AG10803 (cell line): ENCODE measurements at places on chromosomes 12 and 14.

DNA sequence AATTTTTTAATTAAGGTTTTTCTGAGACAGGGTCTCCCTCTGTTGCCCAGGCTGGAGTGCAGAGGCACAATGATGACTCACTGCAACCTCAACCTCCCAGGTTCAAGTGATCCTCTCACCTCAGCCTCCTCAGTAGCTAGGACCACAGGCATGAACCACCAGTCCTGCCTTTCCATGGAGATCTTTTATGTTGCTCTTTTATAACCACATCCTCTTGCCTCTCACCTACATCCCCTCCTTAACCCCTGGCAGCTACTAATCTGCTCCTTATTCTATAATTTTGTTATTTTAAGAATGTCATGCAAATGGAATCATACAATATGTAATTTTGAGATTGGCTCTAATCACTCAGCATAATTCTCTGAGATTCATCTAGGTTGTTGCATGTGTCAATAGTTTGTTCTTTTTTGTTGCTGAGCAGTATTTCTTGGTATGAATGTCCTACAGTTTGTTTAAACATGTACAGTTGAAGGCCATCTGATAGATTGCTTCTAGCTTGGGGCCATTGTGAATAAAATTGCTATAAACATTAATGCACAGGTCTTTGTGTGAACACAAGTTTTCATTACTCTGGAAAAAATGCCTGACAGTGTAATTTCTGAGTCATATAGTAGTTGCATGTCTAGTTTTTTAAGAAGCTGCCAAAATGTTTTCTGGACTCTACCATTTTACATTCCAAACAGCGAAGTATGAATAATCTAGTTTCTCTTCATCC is 249.2 kb upstream of the AMIGO2 start:
- DNase-seq = peak; percentile 75

- no peak for DNase-seq
Measured at GRCh38 chr12:132257955-132258490, 71.4 kb downstream of the GALNT9 start.

GRCh38 chr12:51205350-51205749 is 12.5 kb downstream of the POU6F1 start:
- DNase-seq = no peak

- no peak for DNase-seq
Measured at GRCh38 chr14:25843481-25844470, 754.1 kb downstream of the NOVA1 start.

GRCh38 chr14:85416771-85417170 is 113.2 kb upstream of the FLRT2 start:
- peak; percentile 80 for DNase-seq

DNA sequence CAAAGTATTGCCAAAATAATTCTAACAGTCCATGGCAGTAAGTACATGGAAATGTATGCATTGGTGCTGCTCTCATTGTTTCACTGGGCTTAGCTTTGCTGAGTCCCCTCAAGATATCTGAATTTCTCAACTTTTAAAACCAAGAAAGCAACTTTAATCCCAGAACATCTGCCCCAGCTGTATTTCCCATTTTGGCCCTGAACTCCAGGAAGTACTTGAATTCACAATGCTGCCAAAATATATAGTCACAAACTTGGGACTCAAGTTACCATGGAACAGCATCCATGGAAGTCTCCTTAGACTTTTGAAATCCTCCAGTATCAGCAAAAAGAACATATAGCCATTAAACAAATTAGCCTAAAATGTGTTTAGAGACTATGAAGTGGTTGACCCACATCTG is 78.5 kb upstream of the FLRT2 start:
- no peak for DNase-seq

DNA sequence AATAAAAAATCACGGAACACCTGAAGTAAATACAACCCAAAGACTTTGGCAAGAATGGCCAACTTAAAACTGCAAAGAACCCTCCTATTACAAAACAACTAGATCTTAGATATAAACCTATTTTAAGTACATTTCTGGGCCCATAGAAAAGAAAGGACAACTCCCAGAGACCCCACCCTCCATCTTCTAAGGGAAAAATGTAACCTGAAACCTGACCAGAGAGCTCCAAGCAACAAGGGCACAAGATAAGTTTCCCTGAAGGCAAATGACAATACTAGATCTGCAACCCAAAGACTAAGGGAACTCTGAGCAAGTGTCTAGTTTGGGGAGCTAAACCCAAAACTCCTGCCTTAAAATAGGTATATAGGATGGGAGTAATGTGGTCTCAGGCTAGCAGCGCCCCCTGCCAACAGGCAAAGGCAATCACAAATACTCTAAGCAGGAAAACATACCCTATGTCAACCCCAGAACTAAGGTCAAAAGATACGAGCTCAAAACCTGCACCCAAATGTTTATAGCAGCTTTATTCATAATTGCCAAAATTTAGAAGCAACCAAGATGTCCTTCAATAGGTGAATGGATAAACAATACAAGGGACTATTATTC is 218.9 kb downstream of the ITPR2 start:
- DNase-seq = peak; percentile 37

- DNase-seq = no peak
Measured at GRCh38 chr12:52229836-52230343, 3.2 kb upstream of the KRT7 start.

GRCh38 chr12:52813885-52814709 is at the start of gene KRT4:
TSS of gene KRT4 (minus strand) at chr12:52814116. CDS start at chr12:52814058, 58 bp downstream.
- DNase-seq = peak; percentile 84

GRCh38 chr14:33477797-33478196 is 473.1 kb downstream of the EGLN3 start:
- no peak for DNase-seq

DNA sequence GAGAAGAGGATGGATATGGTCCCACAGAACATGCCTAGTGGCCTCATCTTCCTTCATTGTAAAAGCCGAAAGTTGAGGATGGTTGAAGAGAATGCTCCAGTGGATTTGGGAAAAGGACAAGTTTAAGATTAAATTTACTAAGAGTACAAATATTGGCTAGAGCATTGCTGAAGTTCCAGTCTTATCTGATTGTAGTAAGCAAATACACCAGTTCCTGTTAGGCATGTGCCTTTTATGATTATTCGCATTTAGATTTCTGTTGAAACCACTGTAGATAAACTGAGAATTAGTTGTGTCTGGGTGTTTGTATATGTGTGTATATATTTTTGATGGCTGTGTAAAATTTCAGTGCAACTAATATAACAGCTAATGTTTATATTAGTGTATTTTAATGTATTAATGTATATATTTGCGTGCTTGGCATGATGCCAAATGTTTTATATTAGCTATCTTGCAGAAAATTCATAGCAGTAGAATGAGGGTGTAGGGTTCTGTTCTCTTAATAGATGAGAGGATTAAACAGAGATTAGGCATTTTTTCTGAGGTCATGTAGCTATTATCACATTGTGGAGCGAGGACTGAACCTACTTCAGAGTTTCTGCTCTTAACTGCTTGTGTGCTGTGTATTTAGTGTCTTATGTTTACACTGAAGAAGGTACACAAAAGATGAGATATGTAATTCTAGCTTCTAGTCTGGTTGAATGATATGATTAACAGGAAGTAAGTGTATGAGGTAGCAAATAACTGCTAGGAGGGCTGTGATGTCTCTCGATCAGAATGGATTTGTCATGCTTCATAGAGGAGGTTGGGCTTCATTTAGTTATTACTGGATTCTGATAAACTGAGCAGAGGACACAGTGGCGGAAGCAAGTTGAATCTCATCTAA is 21.1 kb downstream of the FKBP3 start:
- no peak for DNase-seq

GRCh38 chr14:69008421-69008884 is 29.4 kb upstream of the ACTN1 start:
- peak; percentile 23 for DNase-seq

- no peak for DNase-seq
Measured at GRCh38 chr12:125871811-125872594, 806.8 kb downstream of the AACS start.

- DNase-seq = no peak
Measured at GRCh38 chr12:76891609-76892008, 12.8 kb upstream of the CSRP2 start.

DNA sequence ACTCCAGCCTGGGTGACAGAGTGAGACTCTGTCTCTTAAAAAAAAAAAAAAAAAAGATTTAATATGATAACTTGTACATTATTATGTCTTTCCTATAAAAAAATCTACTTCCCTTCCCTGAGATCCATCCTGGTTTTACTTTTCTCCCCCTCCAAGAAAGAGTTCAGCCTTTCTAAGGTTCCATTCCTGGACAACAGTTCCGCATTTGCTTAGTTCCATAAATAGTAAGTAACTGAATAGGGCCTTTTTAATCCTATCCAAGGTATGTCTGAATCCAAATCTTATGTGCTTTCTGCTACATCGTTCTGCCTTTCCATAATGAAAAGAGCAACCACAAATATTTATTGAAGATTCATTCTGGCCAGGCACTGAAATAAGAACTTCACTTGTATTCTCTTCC is 187.8 kb downstream of the DACT1 start:
- no peak for DNase-seq

DNA sequence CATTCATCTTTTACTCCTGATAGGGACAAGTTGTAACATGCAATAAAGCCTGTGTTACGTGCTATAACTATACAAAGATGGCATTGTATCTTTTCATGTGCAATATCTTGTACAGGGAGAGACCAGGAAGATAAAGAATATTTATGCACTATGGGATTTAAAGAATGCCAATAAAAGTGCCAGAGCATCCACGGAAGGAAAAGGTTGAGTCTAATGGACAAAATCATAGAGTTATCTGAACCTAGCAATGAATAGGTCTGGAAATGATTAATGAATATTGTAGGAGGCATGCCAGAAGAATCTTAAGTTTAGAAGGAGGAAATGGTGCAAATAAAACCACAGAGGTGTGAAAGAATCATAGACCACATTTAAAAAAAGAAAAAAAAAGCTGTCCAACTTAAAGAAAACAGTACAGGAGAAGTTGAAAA is 263.9 kb downstream of the KCNC2 start:
- DNase-seq = no peak

DNA sequence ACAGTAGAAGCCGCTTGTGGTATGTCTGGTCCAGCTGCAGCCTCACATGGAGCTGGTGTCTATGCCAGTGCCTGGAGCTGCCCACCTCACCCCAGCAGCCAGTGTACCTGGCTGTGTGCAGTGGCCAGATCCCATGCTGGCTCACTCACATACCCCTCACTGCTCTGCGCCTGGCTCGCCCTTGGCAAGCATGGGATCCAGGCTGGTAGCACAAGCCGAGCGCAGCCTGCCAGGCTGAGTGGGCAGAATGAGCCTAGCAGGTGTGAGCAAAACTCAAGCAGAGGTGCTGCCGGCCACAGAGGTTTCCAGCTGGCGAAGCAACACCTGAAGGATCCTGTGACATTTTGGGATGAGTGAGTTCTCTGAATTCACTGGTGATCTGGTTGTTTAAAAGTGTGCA is 5.0 kb upstream of the BTBD7 start:
- no peak for DNase-seq

- no peak for DNase-seq
Measured at GRCh38 chr12:89901319-89901718, 192.7 kb upstream of the ATP2B1 start.

- DNase-seq = no peak
Measured at GRCh38 chr12:114764510-114764909, 80.5 kb upstream of the TBX3 start.

DNA sequence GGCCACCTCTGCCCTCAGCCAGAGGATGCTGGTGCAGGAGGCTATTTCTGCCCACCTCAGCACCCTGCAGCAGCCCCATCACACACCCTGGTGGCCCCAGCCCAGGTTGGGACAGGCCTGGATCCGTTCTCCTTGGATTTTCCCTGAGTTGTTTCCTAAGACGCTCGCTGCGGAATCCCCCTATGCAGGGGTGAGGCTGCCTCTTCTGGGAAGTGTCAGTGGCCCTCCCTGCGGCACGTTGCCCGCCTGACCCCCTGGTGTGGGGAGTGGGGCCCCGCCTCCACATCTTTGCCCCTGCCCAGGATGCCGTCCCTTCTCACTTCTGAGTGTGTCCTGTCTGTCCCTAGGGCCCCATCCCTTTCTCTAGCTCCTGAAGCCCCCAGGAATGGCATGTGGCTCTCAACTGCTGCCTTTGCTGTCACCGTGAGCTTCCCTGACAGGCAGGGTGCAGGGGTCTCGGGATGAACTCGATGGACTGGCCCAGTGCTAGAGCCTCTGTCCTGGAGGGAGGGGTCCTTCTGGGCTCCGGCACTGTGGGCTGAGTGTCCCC is 594 bp upstream of the EXOC3L4 start:
- DNase-seq = no peak

- no peak for DNase-seq
Measured at GRCh38 chr12:58309806-58310205, 368.4 kb downstream of the ATP23 start.

DNA sequence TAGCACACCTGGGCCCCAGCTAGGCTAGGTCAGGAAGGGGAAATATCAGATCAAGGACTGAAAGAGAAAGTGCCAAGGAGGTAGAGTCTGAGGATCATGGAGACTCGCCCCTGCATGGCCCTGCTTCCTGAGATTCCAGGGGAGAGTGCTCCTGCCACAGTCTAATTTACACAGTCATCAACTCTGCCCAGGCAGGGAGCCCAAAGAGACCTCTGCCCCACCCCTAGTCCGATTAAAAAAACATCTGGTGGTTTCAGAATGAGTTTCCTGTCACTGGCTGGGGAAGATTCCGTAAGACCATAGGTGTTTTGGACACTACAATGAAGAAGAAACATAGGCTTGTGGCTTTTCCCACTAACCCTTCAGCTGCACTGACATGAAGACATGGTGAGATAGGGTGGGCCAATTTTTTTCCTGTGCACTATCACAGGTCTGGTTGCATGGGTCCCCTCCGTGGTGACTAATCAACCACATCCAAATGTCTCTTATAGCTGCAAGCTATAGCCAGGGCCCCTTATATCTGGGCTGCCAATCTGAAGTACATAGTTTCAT is 31.5 kb upstream of the GZMB start:
- DNase-seq = no peak

GRCh38 chr14:31228533-31228932 is 20.9 kb upstream of the HECTD1 start:
- DNase-seq = no peak

DNA sequence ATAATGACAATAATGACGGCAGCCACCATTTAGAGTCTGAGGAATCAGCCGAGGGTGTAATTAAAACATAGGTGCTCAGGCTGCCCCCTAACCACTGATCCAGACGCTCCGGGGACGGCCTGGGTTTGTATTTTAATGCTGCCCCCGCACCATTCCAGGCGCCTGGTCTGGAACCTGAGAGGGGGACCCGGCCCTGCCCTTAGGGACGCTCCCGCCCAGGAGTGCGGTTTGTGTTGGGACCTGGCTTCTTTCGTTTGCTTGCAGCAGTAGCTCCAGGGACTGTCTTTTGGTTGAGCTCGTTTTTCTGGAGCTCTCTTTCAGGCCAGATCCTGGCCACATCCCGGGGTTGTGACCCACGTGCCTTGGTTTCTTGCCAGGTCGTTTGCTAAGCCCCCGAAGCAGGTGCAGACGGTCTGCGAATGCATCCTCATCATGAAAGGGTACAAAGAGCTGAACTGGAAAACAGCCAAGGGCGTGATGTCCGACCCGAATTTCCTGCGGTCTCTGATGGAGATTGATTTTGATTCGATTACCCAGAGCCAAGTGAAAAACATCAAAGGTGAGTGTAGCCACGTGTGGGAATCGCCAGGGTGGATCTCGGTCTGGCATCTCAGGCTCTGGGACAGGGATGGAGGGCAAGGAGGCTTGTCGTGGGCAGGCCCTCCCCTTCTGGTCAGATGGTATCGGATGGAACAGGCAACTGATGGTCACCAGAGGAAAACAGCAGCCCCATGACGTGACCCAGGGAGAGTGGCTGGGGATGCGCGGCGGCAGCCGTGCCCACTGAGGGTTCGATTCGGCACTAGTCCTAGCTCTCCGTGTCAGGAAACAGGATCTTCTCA is 63.5 kb downstream of the CCDC92 start:
- no peak for DNase-seq

- DNase-seq = peak; percentile 19
Measured at GRCh38 chr12:64903479-64904152, 79.2 kb downstream of the TBC1D30 start.

- no peak for DNase-seq
Measured at GRCh38 chr12:117140397-117141096, 41.3 kb upstream of the TESC start.
